ENCODE measurements at places on chromosomes 13 and 19.

- DNase-seq, result no peak
Observed at GRCh38 chr13:112143753-112144615, 77.0 kb downstream of the SOX1 start.

GRCh38 chr13:45707516-45708100 is 5.5 kb downstream of the CBY2 start:
- DNase-seq, result no peak

DNA sequence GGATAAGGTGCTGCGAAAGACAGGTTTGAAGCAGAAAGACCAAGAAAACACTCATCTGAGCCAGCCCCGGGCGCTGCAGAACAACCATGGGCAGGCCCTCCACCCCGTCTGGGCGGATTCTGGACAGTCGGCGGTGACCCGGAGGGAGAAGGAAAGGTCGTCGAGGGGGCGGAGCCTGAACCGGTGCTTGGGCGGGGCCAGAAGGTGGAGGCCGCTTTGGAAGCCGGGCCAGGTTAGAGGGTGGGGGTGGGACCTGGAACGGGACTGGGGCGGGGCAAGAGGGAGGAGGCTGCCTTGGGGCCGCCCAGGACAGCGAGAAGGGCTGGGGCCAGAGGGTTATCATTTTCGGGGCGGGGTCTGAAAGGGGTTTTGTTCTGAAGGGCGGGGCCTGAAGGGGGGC is 5.0 kb upstream of the ZNF765 start:
- no peak for DNase-seq

GRCh38 chr19:3178973-3179738 is 587 bp downstream of the S1PR4 start:
- DNase-seq, result no peak

- DNase-seq, result peak; percentile 57
Observed at GRCh38 chr19:14091081-14091812, 696 bp upstream of the SAMD1 start.

- no peak for DNase-seq
Observed at GRCh38 chr13:41461527-41462139, 4.3 kb downstream of the RGCC start.

DNA sequence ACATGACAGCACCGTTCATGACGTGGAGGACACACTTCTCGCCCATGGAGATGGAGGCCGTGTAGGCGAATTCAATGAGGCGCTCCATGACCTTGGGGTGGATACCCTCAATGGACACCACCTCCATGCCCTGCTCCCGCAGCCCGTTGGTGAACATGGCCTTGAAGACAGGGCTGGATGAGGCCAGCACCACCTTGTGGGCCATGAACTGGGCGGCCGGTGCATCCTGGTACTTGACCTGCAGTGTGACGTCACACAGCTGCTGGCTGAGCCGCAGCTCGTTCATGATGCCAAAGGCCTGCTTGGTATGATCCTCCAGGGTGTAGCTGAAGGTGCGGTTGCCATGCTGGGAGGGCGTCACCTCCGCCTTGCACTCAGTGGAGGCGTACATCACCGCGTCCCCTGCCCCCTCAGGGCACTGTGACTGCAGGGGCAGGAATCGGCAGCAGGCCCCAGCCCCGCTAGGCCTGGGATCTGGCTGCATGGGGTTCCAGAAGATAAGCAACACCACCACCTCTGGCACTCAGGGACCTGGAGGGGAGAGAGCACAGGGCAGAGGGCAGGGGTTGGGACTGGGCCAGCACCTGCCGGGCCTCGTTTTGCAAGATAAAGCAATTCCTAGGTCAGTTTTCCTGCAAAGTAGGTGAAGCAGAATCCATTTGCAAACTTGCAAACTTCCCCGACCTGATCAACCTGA is 3.5 kb downstream of the KEAP1 start:
- no peak for DNase-seq

DNA sequence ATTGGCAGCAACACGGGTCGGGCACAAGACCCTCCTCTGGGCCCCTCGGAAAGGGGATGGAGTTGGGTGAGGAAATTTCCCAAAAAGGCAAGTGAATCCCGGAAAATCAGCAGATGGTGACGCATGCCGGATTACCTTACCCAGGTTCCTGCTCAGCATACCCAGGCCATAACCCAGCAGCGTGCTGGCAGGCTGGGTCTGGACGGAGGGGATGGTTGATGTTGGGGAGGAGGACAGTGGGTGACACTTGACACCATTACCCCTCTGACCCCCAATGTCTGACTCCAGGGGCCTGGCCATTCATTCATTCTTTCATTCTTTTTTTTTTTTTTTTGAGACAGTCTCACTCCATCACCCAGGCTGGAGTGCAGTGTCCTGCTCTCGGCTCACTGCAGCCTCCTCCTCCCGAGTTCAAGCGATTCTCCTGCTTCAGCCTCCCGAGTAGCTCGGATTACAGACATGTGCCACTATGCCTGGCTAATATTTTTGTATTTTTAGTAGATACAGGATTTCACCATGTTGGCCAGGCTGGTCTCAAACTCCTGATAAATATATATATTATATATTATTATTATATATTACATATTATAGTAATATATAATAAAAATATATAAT is 799 bp downstream of the PVR start:
- no peak for DNase-seq

DNA sequence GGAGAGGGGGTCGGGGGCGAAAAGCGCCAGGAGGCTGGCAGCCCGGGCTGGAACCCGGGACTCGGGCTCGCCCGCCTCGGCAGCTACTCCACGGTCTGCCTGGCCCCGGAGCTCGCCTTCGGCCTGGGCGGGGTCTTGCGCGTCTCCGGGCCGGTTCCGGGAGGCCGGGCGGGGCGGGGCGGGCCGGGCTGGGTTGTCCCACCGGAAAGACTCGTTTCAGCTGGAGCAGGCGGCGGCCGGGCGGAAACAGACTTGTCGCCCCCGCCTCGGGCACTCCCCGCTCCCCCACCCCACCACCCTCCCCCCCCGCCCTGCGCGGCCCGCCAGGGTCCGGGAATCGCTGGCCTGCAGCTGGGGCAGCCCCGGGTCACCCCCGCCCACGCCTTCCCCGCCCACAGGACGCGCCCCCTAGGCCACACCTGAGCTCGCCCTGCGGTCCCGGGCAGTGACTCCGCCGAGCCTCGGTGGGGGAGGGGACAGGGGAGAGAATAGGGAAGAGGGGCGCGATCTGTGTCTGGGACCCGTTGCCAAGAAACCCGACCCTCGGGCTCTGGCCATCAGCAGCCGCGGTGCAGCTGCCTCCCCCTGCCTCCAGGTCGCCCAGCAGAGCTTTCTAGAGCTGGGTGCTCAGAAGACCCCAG is 109.4 kb downstream of the KCTD15 start:
- no peak for DNase-seq

GRCh38 chr13:113125506-113126264 is 3.1 kb downstream of the F10 start:
- DNase-seq, result no peak

DNA sequence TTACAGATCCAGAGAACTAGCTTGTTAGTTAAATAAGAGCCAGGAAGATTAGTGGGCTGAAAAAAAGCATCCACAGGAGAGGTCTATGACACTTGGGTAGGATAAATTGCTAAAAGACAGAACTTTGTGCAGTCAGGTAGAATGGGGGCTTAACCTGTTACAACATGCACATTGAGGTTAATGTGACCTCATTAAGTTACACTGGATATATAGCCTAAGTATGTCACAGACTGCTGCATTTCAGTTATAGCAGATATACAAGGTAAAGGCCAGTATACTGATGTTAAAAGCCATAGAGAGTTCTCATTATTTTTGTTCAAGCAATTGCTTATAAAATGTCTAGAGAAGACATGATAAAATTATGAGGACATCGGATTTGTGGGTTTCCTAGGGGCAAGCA is 1179.9 kb upstream of the PCDH9 start:
- DNase-seq, result no peak

DNA sequence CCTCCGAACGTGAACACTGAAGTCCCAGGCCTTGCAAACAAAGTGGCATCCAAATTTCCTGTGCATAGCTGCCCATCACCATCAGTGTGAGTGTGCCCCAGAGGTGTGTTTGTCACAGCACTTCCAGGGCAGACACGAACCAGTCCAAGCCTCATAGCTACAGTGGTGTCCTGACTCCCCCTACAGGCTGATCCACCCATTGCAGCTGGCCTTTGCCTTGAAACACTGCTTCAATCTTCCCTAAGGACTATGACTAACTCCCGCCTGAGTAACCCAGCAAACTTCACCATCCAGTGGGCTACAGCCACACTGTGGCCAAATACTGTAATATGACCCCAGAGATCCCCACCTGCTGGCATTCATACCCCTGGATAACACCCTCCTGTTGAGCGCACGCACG is 3.9 kb downstream of the ZNF266 start:
- peak; percentile 43 for DNase-seq

DNA sequence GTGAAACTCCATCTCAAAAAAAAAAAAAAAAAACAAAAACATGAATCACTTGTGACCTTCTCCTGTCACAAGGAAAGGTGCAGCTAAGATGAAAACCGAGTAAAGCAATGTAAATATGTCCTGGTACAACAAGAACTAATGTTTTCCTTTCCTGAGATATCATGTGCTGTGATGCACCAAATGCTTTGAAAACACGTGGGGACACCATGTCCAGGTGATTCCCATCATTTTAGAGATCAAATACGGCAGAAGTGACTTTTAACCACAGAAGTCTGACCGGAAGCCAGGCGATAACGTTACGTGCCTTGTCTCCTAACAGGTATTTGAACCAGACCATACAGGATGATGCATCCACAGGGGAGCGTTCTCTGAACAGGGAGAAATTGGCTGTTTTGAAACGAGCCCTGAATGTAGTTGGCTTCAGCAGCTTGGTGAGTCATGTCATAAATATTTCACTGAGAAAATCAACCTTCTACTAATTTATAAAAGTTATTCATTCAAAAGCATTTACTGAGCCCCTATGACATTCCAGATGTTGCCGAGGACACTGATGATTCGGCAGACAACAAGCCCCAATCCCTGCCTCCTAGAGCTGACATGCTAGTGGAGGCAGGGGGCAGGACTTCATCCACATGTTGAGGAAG is 328.1 kb downstream of the MYO16 start:
- no peak for DNase-seq

DNA sequence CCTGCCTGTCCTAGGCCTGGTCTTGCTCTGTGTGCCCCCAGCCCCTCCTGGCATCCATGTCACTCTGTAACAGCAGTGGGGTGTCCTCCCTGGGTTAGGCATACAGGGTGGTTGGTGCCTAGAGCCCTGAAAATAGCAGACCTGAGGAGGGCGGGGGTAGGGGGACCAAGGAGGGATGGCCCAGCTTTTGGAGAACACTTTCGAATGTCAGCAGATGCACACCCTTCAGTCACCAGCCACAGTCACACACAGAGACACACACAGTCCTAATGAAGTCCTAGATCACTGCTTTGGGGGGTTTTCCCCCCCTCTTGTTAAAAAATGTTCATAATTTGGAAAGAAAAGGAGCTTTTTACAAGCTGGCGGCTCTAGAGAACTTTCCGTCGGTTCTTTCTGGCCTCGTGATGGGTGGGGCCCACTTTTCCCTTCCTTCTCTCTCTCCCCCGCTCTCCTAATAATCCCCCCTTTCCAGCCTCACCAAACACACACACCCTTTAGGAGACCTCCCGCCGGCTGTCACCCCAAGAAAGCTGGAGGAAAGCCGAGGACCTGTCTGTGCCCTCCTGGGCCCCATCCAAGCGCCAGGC is 47.9 kb downstream of the LYL1 start:
- no peak for DNase-seq
